Cerebellum (tissue), 4 donors: ENCODE measurements at places on chromosomes 7 and 10. TPM values are rescaled to one million over a fixed set of nuclear protein-coding genes. Genes with fewer than 3 reads are reported as not detected.

Gene AMZ1
- 2.4 TPM for total RNA-seq

Gene RSPH10B2
- total RNA-seq: 0.64 TPM

Gene CRPPA
- 7.5 TPM for total RNA-seq

Gene XPNPEP1
- 61.5 TPM for total RNA-seq

Gene POMZP3
- 4.3 TPM for total RNA-seq

- DNase-seq: no peak
Observed at GRCh38 chr7:66036382-66036781, 39.2 kb upstream of the ASL start.

DNA sequence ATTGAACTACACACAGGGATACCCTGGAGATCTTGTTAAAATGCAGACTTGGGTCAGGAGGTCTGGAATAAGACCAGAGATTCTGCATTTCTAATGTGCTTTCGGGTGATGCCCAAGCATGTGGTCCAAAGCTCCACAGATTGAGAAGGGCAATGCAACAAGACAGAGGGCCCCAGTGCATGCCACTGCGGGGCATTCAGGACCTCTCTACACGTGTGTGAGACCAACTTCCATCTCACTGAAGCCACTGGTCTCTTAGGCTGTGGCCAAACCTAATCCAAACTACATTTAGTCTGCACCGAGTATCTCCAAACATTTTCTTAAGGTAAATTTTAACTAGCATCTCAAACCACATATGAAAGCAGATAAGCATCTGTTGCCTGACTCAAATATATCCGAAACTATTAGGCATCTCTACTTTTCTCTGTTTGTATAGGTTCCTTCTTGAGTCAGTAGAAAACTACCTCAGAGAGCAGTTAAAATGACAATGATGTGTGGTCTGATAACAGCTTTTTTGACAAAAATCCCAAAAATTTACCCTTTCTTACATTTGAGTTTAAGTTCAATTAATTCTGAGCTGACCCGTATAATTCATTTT lies 107.5 kb downstream of the ELMO1 start:
- DNase-seq: no peak

DNA sequence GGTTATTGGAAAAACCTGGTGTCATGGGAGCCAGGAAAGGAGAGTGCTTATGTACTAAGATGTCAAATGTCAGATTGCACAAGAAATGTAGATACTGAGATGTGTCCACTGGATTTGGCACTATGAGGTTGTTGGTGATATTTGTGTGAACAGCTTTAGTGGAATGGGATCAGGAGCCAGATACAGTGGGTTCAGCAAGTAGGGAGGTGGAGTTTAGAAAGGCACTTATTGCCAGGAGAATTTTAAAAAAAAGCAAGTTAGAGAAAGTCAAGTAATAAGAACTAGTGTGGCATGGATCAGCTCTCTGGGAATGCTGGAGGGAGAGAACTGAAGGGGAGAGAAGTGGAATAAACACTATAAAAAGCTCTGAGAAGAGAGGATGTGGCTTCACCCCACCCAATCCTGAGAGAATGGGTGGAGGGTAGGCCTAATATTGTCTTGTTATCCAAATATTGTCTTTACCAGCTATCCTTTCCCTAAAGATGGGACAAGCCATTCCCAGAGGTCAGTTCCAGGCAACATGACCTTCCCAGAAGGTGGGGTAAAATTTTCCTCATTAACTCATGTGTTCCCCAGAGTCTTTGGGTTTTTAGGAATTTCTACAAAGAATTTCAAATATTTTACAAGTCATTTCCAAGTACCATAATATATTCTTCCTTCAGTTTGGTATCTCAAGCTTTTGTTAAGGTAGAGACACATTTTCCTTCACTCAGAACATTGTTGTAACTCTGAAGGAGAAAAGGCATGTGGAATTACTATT lies 42.3 kb downstream of the ENTPD1 start:
- no peak for DNase-seq

DNA sequence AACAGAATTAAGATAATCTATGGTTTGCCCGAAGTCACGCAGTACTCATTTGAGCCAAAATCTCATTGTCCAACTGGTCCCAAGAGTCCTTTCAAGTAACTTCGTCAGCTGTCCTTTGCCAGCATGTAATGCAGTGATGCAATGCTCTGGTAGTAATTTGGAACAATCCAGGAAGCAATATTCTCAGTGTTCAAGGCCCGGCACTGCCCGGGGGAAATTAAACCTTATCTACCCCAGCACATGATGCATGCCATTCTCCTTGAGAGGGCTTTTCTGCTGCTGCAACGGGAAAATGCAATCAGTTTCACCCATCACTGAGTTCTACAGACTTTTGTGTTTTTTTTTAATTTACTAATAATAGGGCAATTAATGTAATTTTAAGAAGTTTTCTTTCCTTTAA lies 77.6 kb upstream of the NME8 start:
- no peak for DNase-seq

GRCh38 chr7:132113536-132114371 lies 462.5 kb downstream of the PLXNA4 start:
- no peak for DNase-seq

- DNase-seq: no peak
Observed at GRCh38 chr7:51090411-51090810, 226.2 kb downstream of the COBL start.

DNA sequence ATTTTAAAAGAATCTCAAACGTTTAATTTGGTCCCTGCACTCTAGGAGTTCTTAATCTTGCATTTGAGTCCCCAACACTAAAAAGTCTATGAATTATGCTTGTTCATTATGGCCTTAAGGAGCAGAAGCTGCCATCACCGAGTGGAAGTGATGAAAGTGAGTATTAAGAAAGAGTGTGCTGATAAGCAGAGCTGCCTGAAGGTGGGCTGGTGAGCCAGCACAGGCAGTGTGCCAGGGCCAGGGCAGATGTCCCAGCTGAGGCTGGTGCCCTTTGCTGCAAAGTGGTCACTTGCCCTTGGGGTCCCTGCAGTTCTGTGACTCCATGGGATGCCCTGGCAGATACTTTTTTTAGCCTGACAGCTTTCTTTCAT lies 72.9 kb upstream of the LOXL4 start:
- peak; percentile 26 for DNase-seq

DNA sequence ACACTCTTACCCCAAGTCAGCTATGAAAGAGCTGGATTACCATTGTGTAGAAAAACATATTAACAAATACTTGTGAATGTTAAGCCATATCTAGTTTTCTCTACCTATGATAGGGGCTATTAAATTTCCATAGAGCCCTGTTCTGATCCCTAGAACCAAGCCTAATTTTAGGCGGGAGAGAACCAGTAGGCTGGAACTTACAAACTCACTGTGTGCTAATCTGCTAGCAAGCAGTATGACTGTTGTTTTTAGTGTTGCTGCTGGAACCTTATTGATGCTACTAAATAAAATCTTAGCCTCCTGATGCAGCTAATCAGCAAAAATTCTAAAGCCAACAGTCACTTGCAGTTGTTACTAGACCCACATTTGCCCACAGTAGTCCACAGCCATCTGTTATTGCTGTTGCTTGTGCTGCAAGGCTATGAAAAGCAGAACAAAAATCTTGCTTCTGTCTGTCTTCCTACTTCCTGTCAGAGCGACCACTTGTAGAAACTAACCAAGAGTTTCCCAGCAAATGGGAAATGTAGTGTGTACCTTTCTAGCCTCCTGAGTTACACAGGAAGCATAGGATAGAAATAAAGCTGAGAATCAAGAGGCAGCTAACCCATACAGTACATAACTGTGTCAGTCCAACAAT lies 368.4 kb downstream of the ARL4A start:
- no peak for DNase-seq

DNA sequence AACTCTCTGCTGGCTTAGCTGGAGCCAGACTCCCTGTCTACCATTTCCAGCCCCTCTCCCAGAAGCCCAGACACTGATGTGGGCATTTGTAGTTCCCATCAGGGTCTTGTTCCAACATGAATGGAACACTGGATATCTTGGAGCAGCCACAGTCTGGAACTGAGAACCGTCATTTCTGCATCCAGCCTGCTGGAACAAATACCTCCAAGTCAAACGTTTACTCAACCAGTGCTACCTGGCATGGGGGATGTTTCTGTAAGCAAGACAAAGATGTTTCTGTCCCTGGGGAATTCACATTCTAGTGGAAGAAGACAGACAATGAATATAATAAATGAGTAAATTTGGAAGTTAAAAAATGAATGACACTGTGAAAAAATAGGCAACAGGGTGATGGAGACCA lies 70.8 kb upstream of the ZNF438 start:
- DNase-seq: no peak
